Stimulated activated CD4-positive, alpha-beta T cell treated with anti-CD3 and anti-CD28 coated beads, Interleukin-15, amount 100 ng/mL, for 1 hour (primary cell): ENCODE measurements at places on chromosomes 11 and 22.

DNA sequence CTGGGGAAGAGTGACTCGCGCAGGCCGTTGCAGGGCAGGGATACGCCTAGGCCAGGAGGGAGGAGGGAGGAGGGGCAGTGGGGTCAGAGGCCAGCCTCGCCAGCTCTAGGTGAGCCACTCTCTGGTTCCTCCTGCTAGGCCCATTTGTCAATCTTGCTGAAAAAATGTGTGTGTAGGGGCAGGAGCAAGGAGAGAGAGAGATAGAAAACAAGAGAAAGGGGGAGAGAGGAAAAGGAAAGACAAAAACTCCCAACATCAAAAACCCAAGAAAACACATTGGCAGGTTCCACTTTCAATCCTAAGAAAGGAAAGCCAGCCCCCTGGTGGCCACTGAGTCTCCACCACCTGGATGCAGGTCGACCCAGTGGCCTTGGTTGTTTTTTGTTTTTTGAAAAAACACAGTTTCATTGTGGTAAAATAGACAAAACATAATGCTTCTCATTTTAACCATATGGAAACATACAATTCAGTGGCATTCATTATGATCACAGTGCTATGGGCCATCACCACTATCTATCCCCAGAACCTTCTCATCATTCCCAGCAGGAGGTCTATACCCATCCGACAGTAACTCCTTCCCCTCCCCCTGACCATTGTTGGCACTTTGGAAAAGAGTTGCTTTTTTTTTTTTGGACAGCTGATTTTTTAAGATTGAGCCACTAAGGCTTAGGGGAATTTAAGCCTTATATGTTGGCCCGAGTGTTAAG, 10.9 kb downstream of the OMP start:
- no peak for DNase-seq

DNA sequence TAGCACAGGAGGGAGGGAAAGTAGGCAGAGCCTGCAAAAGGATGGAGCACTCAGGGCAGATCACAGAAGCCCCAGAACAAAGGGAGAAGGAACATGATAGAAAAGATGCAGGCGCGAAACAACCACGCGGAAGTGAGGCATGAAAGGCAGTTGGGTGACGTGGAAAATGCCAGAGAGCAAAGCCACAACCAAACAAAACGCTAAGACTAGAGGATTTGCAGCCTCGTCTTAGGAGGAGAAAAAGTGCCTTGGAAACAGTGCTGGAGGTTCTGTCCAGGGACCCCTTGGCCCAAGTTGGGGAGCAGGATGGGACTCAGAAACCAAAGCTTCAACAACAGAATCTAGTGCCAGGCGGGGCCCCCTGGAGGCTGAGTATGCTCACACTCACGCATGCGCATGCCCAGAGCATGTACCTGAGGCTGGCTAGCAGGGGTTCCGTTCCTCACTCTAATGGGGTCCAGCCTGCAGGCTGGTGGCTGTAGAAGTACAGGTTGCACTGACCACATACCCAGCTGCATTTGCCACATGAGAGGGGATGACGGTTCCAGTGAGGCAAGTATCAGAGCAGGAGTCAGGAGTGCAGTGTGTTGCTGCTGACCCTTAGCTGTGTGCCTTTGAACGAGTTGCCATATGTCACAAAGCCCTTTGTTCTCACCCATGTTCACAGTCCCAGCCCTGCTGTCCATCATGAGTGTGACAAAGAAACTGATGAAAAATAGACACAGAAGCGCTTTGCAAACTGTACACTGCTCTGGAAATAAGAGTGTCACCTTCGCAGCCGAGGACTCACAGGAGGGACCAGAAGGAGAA, 568.6 kb upstream of the CADM1 start:
- no peak for DNase-seq

GRCh38 chr11:71518506-71519471, 8.3 kb upstream of the KRTAP5-7 start:
- DNase-seq, result no peak

DNA sequence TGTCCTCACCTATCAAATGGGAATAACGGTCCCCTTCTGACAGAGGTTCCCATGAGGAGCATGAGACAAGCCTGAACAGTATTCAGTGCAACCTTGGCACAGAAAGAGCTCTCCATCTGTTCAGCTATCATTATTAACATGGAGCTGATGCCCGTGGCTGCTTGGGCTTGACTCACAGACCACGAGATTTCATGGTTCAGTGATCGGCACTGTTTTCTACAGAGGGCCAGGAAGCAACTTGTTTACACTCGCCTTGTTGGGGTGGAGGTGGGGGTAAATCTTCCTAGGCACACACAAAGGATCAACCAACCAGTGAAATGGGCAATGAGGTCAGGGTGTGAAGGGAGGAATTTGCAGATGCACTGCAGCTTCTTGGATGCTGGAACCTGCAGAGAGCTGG, 88.2 kb downstream of the CWC15 start:
- no peak for DNase-seq

GRCh38 chr11:127567237-127567932, 566.8 kb upstream of the KIRREL3 start:
- no peak for DNase-seq

DNA sequence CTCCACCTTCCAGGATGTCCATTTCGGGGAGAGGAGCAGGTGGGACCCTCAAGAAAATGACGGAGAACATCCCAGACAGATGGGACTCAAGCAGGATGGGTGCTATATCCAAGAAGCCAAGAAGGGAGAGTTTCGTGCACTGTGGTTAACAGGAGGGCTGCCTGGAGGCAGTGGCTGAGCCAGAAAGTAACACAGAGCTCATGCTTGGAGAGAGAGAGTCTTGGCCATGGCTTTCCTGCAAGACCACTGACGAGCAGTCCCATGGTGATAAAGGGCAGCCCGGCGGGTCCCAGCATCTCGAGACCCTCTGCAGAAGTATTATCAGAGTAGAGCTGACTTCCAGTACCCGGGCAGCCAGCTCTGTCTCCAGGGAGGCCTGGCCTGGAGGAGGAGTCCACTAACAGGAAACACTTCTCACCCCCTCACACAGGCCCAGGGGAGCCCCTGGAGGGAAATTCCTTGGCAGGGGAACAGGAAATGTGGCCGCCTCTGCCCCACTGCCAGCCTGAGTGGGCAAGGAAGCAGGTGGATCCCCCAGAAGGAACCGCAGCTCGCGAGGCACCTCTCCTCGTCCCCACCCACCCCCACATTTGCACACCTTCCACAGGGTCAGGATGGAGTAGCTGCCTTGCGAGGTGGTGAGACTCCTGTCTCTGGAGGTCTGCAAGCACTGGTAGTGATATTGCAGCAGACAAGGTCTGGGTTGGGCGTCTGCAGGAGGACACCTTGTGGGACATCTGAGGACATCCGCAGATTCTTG, 32.2 kb downstream of the CYTH4 start:
- no peak for DNase-seq

- peak; percentile 58 for DNase-seq
These were observed at the start of gene TSPO for GRCh38 chr22:43151251-43152002. TSS of gene TSPO (plus strand) at chr22:43151559. CDS start at chr22:43159239, 7,680 bp downstream.

GRCh38 chr11:6667733-6668374, 12.2 kb upstream of the DCHS1 start:
- no peak for DNase-seq

GRCh38 chr11:60910281-60910687, 3.7 kb upstream of the TMEM109 start:
- DNase-seq, result no peak

DNA sequence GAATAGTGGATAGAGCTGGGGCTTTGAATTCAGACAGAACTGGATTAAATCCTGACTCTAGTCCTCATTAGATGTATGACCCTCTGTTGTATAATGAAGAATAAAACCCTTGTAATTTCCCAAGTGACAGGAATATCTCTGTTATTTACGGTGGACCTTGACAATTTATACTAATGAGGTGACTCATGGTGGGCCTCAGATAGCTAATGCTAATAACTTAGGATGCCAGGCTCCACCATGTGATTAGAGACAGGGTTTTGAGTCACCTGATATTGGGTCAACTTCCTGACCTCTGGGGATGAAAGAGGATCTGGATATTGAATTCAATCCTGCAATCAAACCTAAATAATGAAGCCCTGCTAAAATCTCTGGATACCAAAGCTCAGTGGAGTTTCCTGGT, 33.6 kb downstream of the OSBP start:
- DNase-seq, result no peak

DNA sequence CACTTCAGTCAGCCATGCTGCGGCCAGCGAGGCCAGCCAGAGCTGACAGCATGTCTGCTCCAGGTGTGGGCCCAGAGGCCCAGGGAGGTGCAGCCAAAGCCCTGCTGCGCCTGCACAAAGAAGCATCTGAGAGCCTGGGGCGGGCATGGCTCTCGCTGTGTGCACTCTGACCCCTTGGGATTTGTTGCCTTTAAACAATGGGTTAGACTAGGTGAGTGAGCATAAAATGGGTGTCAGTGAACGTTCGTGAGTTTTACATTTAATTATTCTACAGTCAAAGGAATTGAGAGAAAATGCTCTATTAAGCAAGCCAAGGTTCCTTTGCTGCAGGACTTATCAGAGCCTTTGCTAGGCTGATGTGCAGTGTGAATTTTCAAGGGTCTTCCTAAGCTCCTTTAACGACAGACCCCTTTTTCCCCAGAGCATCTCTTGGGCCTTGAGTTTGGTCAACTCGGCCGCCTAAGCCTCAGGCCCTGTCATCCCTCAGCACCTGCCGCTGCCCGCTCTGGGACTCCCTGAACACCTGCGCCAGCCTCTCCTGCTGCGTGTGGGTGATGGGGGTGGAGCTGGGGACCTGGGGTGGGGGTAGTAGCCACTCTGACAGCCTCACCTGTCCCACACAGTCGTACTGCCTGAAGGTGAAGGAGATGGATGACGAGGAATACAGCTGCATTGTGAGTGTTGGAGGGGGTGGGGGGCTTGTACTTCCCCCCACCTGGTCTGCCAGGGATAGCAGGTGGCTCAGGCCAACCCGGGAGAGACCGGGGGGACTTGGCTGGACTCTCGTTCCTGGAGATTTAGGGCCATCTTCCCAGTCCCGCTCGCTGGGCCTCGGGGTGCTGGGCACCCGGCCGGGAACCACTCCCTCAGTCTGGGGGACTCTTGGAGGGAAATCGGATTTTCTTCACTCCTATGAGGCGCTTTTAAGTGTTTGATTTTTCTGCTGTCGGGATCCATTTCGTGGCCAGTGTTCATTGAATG, 10.5 kb downstream of the SLC16A8 start:
- DNase-seq, result no peak

DNA sequence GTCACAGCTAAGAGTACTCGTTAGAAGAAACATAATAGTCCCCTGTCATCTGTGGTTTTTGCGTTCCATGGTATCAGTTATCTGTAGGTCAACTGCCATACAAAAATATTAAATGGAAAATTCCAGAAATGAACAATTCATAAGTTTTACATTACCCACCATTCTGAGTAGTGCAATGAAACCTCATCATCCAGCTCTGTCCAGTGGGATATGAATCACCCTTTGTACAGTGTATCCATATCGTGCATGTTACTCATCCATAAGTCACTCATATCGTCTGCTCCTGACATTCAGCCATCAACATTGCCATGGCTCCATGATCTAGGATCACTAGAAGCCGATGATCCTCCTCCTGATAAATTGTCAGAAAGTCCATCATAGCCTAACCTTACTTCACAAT, 174.9 kb upstream of the C11orf87 start:
- DNase-seq, result no peak

- no peak for DNase-seq
These were observed 10.5 kb upstream of the C11orf24 start for GRCh38 chr11:68282141-68282860.

GRCh38 chr11:43920598-43921419, 21.6 kb upstream of the C11orf96 start:
- no peak for DNase-seq

DNA sequence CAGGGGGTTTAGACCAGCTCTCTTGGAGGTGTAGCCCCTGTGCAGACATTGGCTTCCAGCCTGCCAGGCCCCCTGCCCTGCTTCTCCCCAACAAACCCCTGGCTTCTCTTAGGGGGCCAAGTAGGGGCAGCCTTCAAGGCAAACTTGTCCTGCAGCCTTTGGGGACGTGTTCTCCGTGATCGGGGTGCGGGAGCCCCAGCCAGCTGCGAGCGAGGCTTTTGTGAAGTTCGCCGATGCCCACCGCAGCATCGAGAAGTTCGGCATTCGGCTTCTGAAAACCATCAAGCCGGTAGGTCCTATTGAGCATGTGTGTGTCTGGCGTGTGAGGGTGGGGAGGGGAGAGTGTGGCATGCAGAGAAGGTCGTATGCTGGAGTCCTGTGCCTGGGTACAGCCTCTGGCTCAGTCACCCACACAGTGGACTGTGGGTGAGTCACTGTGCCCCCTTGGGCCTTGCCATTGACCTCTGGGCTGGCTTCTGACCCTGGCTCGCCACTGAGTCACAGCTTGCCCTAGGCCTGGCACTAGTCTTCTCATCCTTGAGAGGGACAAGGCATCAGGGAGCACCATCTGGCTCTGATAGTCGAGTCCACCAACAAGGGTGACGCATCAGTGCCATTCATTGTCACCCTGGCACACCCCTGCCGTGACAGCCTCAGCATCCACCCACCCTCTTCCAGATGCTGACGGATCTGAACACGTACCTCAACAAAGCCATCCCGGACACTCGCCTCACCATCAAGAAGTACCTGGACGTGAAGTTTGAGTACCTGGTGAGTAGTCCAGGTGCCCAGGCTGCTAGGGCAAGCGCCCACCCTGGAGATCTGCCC, 11.4 kb downstream of the SLC16A8 start:
- DNase-seq, result no peak

DNA sequence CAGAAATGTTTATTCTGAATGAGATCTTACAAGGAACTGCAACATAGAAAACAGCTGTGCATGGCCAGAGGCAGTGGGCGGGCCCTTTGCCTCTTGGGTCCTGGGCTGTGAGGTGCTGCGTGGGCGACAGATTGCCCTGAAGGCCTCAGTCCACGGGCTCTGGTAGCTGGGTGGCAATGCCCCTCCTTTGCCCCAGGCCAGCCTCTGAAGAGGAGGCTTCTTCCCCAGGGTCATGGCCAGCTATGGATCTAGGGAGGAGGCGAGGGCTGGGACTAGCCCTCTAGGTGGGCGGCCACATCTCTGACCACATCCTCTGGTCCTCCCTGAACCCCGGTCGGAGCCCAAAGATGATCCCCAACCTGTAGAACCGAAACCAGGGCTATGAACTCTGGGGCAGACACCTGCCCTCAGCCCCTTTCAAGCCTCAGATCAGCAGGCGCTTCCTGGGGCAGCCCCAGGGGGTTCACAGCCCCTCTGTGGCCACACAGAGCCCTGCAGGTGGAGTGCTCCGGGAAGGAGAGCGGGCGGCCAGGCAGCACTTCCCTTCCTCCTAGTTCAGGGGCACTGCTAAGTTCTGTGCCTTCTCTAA, 6.6 kb upstream of the CDC42BPG start:
- no peak for DNase-seq
